Activated CD4-positive, alpha-beta T cell treated with anti-CD3 and anti-CD28 coated beads for 36 hours (primary cell): ENCODE measurements at places on chromosomes 6 and 20. TPM values are rescaled to one million over a fixed set of nuclear protein-coding genes. Genes with fewer than 3 reads are reported as not detected.

GRCh38 chr6:52992980-52993920 is 1.8 kb downstream of the GSTA4 start:
- no peak for DNase-seq

GRCh38 chr6:6008648-6009421 is 2.1 kb upstream of the NRN1 start:
- peak; percentile 91 for DNase-seq

GRCh38 chr6:41547799-41548097 is 1.6 kb downstream of the FOXP4 start:
- no peak for DNase-seq

DNA sequence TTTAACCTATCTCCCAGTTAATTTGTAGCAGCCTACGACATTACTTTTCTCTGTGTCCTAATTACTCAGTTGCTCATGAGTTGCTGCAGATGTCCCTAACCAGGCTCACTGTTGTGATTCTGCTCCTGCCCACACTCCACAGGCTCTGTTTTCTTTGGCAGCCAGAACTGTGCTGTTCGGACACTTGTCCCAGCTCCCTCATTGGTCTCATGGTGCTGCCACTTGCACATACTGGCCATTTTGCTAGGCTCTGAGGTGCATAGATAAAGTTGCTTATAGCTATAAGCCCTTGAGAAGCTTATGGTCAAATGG is 55.0 kb downstream of the NOX3 start:
- no peak for DNase-seq

Gene SULF2
- 0.09 TPM for total RNA-seq

Gene RPS10
- 2,541 TPM for total RNA-seq

DNA sequence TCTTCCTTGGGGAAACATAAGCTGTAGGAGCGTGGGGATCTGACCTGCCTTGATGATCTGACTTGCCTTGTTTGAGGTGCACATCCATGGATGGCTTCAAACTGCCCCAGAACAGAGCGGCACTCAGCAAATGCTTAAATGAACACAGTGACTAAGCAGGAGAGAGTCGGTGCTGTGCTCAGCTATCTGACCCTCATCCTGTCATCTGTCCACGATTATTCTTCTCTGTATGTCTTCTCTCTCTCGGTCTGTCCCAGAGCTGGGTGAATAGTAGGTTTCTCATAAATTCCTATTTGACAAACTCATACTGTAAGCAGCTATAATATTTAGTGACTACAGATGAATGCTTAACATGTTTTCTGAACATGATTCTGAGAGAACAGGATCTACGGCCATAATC is 37.3 kb downstream of the TRAM2 start:
- no peak for DNase-seq

DNA sequence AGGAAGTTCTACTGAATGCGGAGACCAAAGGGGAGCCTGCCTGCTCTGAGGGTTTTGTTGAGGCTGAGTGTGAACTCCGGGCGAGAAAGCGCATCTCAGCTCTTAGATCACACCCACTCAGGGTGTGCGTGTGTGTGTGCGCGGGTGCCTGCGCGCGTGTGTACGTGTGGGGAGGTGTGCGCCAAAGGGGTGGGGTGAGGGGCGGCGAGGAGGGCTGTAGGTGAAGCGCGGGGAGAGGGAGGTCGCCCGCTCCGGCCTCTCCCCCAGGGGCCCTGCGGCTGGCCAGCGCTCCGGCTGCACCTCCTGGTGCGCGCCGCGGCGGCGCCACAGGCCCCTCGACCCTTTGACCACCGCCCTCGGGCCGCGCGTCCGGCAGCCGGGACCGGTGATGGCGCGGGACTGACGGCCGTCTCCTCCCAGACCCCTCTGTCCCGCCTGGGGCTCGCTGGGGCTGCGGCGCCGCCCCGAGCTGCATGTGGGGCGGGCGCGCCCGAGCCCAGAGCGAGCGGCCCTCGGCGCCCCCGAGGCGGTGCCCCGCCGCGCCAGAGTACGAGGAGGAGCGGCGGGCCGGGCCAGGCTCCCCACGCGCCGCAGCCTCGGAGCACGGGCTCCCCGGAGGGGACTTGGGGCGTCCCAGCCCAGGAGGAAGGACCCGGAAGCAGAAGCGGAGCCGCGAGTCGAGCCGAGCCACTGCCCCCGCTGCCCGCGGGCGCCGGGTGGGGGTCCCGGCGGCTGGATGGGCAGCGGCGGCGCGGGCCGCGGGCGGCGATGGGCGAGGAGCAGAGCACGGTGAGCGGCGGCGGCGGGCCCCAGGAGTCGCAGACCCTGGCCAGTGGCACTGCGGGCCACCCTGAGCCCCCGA is at the start of gene RNF217:
Gene RNF217 (plus strand): TSS at position 661 of the 862 bp plus-strand sequence. CDS start 108 bp downstream, at position 769.
- peak; percentile 58 for DNase-seq

Gene MRAP2
- not detected for total RNA-seq

- no peak for DNase-seq
Measured at GRCh38 chr6:137893181-137893580, 26.1 kb downstream of the TNFAIP3 start.
